Activated T-cell treated with anti-CD3 and anti-CD28 coated beads, Interleukin-2, amount 50 U/mL, for 1 hour (primary cell): ENCODE measurements at places on chromosomes 5 and 9.

GRCh38 chr9:83061990-83062650, 822 bp downstream of the RASEF start:
- DNase-seq = no peak

DNA sequence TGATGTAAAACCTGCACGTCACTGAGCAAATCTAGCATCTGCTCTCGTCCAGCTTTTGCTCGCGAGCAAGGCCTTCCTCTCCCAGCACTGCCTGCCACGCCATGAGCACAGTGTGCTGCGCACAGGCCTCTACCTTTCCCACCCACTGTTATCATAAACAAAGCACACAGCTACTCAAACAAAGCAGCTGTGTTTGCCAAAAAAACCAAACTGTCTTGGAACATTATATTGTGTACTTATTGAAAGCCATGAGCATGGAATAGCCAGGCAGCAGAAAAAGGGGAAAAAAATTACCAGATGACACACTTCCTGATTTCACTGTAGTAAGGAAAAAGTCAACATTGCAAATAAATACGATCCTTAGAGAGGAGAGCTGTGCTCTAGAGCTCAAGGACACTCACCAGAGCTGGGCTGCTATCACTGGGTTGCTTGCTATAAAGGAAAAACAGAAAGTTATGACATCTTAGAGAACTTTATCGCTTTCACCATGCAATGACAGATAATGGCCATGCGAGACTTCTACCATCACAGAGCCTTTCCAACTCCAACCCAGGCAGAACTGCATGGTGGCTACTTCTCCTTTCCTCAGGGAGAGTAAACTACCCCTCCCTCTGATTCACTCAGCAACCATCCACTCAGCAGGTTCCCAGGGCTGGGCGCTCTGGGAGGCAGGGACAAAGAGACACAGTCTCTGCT, 69.6 kb downstream of the EPB41L4B start:
- DNase-seq = no peak

DNA sequence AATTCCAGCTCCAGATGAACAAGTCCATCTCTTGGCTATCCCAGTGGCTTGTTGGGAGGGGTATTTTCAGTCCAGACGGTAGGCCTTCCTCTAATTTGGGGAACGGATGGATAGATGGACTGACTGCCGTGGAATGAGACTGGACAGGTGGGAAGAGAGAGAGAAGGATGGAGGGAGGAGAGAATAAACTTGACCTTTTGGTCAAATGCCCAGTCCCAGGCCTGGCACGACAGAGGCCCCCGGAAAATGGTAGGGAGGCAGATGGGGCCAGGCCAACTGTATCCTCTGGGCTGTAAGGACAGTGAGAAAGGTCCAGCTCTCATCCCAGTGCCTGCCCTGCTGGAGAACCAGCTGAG, 1.1 kb downstream of the BHMT start:
- no peak for DNase-seq

GRCh38 chr9:120767451-120767850, 25.8 kb downstream of the FBXW2 start:
- no peak for DNase-seq

- DNase-seq = no peak
Observed at GRCh38 chr9:120757026-120757913, 35.9 kb downstream of the FBXW2 start.

DNA sequence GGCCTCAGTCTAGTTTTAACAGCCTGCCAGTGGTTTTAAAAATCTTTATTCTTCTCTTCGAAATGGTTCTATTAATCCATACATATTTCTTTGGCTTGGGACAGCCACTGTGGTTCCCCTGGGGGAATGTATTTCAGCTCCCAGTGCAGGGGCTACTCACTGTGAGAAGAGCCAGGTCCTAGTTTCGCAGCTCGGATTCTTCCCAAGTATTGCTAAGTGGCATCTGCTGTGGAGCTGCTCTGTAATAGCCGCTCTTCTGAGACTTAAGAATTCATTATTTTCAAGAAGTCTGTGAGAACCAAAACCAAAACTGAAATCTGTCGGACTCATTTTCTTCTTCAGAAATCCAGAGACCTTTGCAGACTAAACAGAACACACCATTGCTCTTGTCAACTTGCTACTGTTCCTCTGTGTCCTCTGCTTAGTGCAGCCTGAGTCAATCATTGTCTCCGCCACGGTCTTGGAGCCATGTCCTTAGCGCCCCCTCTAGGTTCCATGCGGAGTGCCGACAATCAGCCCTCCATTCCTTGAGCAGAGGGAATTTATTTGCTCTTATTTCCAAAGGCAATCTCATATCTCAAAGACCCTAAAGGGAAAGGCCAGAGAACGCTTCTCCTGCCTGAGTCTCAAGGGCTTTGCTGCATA, 478.2 kb downstream of the SPATA31D1 start:
- no peak for DNase-seq

DNA sequence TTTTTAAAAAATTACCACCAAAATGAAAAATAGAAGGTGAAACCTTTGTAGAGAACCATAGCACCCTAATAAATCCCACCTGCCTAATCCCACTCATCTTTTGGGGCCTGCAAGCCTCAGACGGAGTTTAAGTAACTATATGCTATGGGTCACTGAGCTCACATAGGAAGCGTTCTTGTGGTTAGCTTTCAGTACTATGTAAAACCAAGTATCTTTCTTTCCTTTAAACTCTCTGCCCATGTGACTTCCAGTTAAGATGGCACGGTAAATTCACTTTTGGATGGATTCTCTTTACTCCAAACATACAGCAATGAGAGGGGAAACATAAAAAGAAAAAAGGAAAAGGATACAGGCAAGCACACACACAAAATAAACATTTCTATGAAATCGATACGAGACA, 50.9 kb downstream of the FANCC start:
- DNase-seq = no peak

- no peak for DNase-seq
Observed at GRCh38 chr5:75358117-75358516, 21.1 kb downstream of the HMGCR start.

DNA sequence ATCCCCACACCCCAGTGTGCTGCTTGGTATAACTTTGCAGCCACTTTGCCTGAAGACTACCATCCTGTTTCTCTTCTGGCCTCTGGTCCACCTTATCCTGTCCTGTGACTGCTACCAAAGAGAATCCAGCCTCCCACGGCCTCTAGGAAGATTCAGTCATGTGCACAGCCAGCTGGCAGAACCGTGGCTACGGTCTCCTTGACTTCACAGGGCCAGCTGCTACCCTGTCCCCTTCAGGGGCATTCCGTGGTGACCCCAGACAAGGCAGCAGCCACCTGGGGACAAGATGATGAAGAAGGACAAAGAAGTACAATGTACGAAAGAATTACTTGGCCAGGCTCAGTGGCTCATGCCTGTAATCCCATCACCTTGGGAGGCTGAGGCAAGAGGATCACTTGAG, 98.6 kb downstream of the PDE6A start:
- no peak for DNase-seq

DNA sequence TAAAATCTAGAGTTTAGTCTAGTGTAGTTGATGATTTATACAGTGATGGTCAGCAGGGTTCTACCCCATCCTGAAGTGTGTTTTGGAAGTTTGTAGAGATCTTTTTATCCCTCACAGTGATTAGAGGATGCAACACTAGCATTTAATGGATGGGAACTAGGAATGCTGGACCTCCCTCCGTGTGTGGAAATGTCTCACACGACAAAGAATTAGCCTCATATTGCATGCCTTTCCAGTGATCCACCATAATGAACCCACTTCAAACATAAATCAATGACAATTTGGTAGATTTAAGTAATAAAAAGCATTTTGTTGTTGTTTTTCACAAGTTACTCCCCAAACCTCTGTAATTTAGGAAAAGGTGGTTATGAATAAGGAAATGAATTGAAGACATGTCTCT, 82.5 kb upstream of the LMNB1 start:
- no peak for DNase-seq

DNA sequence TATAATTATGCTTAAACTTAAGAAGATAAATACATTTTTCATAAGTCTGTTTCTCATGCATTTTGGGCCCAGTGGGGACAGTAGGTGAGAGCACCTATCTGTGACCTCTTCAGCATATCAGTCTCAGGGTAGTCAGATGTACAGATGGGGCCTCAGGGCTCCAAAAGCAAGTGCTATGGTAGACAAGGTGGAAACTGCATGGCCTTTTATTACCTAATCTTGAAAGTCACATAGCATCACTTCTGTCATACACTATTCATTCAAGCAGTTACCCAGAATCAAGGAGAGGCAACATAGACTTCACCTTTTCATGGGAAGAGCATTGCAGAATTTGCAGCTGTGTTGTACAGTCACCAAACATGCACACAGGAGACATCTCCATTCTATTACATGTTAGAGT, 94.8 kb downstream of the SV2C start:
- no peak for DNase-seq

GRCh38 chr9:3508521-3509291, 17.1 kb downstream of the RFX3 start:
- DNase-seq = no peak

- DNase-seq = no peak
Observed at GRCh38 chr9:105264380-105264779, 19.9 kb downstream of the SLC44A1 start.

DNA sequence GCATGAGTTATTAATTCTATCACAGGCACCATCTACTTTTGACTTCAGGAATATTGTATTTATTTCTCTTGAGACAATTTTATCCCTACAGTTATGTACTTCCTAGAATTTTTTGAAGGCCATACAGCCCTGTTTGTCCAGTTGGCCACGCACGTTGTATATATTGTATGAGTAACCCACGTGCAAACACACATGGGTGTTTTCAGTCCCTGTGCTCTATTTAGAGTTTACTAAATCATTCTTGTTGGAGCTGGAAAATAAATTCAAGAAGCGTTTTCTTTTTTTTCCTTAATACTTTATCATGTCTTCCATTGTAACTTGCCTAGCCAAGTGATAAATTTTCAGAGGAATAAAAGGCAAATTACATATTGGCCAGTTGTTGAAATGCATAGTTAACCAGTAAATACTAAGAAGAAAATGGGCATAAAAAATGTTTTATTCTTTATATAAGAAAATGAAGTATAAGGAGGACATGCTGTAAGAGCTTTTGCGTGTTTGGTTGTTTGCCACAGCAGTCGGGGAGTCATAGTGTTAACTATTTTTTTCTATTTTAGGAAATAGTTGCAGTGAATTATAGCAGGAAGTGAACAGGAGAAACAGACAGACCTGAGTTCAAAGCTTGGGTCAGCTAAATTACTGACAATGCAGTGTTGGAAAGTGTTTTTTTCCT, 86.4 kb upstream of the MINAR2 start:
- no peak for DNase-seq

DNA sequence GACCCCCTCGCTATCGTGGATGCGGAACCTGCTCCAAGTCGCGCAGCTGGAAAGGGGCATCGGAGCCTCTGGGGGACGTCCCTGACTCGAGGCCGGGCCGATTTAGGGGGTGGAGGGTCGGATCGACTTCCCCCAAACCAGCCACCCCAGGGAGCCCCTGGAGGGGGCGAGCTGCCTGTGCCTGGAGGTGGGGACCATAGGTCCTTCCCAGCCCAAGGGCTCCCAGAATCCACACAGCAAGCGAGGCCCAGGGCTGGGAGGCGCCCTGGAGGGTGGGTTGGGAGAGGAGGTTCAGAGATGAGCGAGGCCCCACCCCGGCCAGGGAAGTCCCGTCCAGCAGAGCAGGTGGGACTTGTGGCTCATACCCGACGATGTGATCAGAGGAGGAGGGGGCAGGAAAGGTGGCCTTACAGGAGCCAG, 147.6 kb downstream of the GAPVD1 start:
- no peak for DNase-seq

- DNase-seq = no peak
Observed at GRCh38 chr5:75055727-75056144, 3.4 kb upstream of the GCNT4 start.

DNA sequence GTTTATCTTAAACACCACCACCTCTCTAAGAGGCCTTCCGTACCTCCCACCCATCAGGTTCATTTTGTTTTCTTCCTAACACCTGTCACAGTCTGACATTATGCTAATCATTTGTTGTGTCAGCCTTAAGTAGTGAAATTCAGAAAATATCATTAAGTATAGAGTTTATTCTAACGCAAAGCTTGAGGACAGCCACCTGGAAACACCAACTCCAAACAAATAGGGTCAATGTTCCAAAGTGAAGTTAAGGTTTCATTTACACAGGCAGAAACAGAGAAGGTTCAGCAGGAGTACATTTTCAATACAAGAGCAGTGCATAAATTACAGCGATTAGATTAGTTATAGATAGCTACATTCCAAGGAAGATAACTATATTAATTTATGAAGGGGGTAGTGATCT, 1.3 kb upstream of the SMC5 start:
- DNase-seq = no peak

DNA sequence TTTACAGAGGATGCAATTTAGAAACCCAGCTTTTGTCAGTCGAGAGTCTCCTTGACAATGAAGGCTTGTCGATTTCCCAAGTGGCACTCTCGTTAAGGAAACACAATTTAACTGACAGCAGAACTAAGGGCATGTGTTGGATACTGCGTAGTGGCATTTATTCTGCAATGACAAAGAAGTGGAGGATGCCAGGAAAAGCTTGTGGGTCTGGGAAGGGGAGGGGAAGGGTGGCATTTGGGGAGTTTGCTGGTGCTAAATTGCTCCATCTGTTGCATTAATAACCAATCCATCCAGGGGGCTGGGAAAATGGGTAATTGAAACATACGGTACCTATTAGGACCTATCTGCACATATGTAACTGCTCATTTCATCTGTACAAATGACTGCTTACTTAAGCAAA, 190.6 kb downstream of the NSG2 start:
- no peak for DNase-seq

DNA sequence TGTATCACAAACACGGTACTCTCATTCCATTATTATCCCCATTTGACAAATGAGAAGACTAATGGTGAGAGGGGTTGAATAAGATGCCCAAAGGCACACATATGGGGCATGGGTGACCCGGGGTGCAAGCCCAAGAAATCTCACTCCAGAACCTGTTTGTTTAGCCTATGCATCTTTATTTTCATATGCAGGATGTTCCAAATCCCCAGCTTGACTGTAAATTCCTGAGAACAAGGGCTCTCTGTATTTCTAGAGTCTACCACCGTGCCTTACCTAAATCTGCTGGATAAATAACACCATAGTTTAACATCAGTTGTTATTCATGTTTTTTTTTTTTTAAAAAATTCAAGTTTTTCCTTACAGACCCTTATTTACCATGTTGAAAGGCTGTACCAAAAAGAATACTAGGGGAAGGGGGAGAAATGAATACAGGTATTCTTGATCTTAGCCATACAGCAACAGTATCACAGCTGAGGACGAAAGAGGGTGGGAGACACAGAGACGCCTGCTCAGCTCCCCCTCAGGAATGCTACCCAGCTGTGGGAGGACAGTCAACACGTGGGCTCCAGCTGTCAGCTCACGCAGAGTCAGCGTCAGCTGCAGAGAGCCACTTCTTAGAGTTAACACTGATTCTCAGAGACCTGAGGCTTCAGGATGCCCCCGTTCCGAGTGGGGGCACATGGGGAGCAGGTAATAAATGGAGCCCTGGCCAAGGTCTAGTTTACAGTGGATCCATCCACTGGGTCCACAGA, 86.6 kb downstream of the MED27 start:
- DNase-seq = no peak

- DNase-seq = no peak
Observed at GRCh38 chr5:126970517-126971017, 59.8 kb downstream of the MARCHF3 start.

GRCh38 chr9:137127301-137128157, 11.4 kb upstream of the GRIN1 start:
- no peak for DNase-seq

GRCh38 chr9:107239474-107239873, 43.6 kb upstream of the RAD23B start:
- no peak for DNase-seq

GRCh38 chr5:16713386-16713928, 96.7 kb upstream of the RETREG1 start:
- no peak for DNase-seq

- DNase-seq = no peak
Observed at GRCh38 chr5:166428264-166428803, 1863.1 kb upstream of the WWC1 start.
